Sigmoid colon (tissue), 7 donors: ENCODE measurements at places on chromosomes 1 and 21.
A peak's percentile ranks its signal among the peaks of the same experiment; 100 is the strongest.

GRCh38 chr1:214503553-214503952, 47.8 kb downstream of the PTPN14 start:
- DNase-seq, result no peak

DNA sequence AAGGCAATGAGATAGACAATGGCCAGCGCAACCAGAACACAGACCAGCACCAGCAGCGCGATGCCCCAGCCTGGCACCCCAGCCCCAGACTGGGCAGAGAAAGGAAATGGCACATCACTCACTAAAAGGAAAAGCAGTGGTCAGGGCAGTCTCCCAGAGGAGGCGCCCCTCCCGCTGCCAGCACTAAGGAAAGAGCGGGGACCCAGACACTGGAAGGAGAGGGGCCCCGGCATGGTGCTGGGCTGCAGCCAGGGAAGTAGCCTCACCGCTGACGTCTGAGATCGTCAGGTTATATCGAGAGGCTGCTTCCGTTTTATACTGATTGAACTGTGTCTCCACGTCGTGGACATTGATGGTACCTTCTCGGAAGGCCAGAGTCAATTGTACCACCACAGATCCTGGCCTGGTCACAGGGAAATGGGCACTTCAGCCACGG, 13.8 kb downstream of the TRIM46 start:
- DNase-seq, result peak; percentile 53

DNA sequence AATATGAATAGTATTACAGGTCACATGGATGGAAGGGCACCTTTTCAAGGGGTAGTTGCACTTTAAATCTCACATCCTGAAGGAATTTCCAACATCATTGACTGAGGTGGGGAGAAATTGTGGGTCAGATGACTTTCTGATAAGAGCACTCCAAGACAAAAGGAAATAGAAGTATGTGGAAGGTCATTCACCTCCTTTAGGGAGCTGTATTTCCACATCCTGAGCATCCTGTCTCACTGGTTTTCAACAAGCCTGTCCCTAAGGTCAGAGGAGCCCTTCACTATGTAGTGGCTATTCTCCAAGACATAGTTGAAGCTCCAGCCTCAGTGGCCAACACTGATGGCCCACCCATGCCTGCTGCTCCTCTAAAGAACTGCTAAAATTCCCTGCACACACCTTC, 76.5 kb downstream of the ATP1A1 start:
- DNase-seq, result no peak

GRCh38 chr1:216434232-216434631, 11.0 kb upstream of the USH2A start:
- DNase-seq, result no peak

- DNase-seq, result no peak
Observed at GRCh38 chr1:72000809-72001208, 281.5 kb downstream of the NEGR1 start.

DNA sequence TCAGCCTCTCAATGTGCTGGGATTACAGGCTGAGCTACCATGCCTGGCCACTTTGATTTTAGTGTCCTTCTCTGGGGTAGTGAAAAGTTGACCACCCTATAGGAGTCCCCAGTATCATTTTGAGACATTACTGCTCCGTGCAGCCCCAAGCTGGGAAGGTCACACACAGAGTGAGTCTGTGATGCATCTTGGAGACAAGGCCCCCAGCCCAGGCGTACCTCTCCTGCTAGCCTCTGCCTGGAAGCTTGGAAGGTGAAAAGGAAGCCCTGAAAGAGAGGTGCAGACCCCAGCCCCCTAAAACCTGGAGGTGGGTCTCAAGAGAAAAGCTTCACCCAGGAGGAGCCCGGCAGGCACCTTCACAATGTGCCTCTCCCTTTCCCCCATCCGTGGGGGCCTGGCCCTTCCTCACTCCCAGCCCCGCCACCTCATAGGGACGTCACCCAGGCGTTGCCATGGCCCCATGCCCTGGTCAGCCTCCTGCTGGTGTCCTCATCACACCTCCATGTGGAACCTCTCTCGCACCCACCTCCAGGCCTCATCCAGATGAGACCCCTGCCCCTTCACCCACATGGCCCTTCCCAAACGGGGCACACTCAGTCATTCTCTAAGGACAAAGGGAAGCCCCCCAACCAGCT, 5.6 kb upstream of the ARF1 start:
- peak; percentile 60 for DNase-seq

- no peak for DNase-seq
Observed at GRCh38 chr21:44771896-44772525, 29.6 kb downstream of the UBE2G2 start.

GRCh38 chr1:78543941-78544643, 53.3 kb downstream of the PTGFR start:
- DNase-seq, result no peak

DNA sequence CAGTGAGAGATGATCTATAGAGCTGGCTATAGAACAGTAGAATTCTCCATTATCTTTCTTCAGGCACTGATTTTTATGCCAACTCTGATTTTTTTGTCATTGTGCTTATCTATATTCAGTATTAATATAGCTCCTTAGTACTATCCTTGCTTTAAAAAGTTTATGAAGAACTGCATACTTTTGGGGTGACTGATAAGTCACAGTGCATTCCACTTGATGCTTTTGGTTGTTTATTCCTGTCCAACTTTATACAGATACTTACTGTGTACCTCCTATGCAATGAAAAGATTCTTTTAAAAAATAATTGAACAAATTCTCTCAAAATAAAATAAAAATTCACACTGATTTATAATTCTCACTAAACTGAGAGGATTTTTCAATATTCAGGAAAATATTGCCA, 71.6 kb downstream of the COL24A1 start:
- DNase-seq, result no peak

DNA sequence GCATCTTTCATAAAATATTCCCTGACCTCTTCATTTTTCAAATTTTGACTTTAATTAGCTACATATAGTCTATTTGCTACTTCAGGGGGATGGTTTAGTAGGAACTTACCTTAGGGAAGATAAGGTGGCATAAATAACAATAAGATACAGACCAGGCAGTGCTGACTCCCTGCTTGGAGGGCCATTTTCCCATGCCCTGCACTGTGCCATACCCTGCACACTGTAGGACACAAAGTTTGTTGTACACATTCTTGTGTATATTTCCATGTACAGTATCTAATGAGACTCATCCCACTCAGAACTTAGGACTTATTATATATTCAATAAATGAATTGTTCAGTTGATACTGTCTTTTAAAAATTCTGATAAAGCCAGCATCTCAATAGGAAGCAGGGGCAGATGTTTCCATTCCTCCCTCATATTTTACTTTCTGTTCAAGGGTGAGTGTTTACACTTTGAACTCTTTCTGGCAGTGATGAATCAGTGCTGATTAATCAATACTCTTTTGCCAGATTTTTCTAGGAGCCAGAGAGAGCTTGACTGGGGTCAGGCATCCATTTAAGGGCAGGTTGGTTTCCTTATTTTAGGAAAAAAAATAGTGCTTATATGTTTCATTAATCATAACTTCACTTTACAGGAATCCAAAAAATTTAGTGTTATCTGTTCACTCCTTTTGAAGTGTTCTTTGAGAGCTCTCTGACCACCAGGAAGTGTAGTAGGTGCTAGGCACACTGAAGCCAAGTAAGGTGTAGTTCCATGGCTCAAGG, 30.6 kb downstream of the MPZL1 start:
- DNase-seq, result no peak

- peak; percentile 70 for DNase-seq
Observed at GRCh38 chr1:85611856-85612255, 31.3 kb downstream of the CCN1 start.

GRCh38 chr1:40610156-40610555, 55.3 kb downstream of the RIMS3 start:
- no peak for DNase-seq

DNA sequence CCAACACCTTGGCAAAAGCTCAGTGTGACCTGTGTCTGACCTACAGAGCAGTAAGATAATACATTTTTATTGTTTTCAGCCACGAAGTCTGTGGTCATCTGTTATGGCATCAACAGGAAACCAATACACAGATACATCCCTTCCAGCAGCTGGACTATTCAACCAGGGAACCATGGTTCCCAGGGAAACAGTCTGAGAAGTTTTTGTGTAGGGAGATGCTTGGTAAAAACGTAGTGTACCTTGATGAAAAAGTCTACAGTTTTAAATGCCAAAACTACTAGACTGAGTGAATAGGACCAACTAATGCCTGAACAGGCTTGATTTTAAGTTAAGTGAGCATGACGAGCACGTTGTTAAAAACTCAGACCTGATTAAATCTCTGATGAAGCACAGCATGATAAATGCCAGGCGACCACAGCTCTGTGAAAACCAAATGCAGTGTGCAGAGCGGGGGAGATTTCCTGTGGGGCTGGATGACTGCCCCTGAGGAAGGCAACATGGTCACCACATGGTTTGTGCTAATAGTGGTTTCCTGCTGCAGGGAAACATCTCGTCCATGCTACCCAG, 228.9 kb downstream of the TNR start:
- DNase-seq, result no peak

- DNase-seq, result no peak
Observed at GRCh38 chr1:39250460-39251240, 46.2 kb downstream of the MACF1 start.

- DNase-seq, result no peak
Observed at GRCh38 chr1:240136402-240136801, 44.7 kb downstream of the FMN2 start.

DNA sequence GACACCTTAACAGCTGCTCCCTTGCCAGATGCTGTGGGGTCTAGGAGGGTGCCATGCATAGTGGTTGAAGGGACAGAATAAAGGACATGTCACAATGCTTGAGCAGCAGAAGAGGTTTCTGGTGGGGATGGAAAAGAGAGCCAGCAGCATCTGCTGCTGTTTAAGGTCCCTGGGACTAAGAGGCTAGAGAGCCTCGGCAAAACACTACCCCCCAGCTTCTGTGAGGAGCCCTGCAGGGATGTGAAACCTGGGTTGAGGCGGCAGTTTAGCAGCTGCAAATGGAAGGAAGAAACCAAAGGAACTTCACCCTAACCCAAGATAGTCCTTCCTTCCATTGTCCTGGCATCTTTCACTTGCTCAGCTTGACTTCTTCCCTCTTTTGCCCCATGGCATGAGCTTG, 39.4 kb downstream of the PLXNA2 start:
- no peak for DNase-seq

- DNase-seq, result peak; percentile 86
Observed at GRCh38 chr1:62687903-62688686, at the start of gene DOCK7. Gene DOCK7, minus strand, starts transcription at chr1:62688386. Its CDS starts 122 bp downstream, at chr1:62688264.

GRCh38 chr1:61782771-61783170, 40.5 kb downstream of the PATJ start:
- no peak for DNase-seq

DNA sequence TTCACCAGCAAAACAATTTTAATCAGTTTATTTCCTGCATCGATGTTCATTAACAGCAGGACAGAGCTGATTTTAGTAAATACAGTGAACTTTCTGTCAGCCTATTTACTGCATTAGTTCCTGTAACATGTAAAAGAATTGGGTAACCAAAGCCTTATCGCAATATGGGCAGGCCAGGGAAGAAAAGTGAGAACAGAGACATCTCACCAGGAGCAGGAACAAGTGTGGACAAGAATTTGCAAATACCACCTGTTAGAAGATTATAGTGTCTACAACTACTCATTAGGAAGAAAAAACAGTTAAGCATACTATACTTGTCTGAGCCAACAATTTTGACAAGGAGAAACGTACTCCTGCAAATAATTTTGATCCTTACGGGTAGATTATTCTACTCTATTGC, 1293.9 kb downstream of the PLA2G4A start:
- no peak for DNase-seq
